ENCODE measurements at places on chromosomes 5 and 9. TPM values are rescaled to one million over a fixed set of nuclear protein-coding genes. Genes with fewer than 3 reads are reported as not detected.

DNA sequence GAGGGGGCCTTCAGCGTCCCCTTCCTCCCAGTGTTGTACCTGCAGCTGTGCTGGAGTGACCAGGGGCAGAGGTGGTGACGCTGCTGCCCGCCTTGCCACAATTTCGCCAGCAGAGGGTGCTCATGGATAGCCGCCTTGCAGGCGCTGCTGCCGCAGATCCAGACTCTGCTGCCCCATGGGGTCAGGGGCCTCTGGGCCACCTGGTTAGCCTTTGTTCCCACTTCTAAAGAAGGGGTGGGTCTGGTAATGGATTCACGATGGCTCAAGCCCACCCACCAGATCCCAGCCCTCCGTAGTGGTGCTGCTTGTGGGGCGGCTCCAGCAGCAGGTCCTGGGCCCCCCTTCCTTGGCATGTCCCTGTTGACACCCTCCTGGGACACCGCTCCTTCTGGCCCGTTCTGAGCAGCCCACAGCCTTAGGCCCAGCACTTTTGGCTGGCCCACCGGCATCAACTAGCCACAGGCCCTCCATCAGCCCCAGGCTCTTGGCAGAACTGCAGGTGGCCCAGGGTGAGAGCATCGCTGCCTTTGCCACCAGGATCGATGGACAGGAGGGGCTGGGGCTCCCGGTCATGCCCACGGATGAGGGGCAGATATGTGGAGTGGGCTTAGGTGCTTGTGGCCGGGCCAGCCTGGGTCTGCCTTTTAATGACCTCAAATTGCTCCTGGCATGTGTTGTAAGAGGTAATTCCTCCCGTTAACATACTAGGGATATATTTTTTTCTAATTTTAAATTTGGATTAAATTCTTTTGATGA, 57.2 kb downstream of the COL5A1 start:
- no peak overlapping the region for H3K4me3 ChIP-seq
- no peak for DNase-seq
- no peaks in the 10 kb centered on the region for H3K36me3 ChIP-seq
- H3K27me3 ChIP-seq: peaks cover 8% of the 10 kb centered on the region

GRCh38 chr5:149828161-149829011, 98.3 kb downstream of the PPARGC1B start:
- DNase-seq: peak; percentile 90
- no peak overlapping the region for H3K27ac ChIP-seq
- H3K36me3 ChIP-seq: peaks cover 22% of the 10 kb centered on the region

The SREK1IP1 gene
- total RNA-seq: 17.5 TPM

The SSBP2 gene
- total RNA-seq: 69.6 TPM

- no peak overlapping the region for H3K4me3 ChIP-seq
- no peak overlapping the region for H3K27ac ChIP-seq
- H3K4me1 ChIP-seq: no peaks in the 10 kb centered on the region
Measured at GRCh38 chr5:101977729-101978345, 318.2 kb downstream of the SLCO4C1 start.

- H3K27me3 ChIP-seq: no peaks in the 10 kb centered on the region
- H3K27ac ChIP-seq: no peak overlapping the region
- no peak overlapping the region for H3K4me3 ChIP-seq
- H3K36me3 ChIP-seq: no peaks in the 10 kb centered on the region
Measured at GRCh38 chr5:110625376-110625999, 101.0 kb downstream of the TMEM232 start.

The PKN3 gene
- total RNA-seq: 3.4 TPM

DNA sequence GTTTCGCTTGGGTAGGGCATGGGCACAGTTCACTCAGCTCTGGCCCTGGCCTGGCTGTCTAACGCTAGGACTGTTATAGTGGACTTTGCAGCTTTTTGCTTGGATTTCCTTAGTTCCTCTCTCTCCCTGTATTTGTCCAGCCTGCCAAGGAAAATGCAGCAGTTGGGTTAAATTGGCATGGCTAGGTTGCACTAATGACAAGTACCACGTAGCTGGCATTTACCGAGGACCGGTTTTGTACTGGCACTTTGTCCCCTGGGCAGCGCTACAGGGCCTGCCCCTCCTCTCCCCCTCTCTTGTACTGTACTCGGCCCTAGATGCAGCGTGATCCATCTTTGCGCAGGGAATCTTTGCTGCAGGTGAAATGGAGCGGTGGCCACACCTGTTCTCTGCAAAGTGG, 2.4 kb downstream of the WDR5 start:
- H3K36me3 ChIP-seq: peaks cover 33% of the 10 kb centered on the region
- peak overlapping the region; percentile 100 for H3K4me3 ChIP-seq
- H3K27ac ChIP-seq: no peak overlapping the region

The GRK6 gene
- total RNA-seq: 62.2 TPM

- H3K4me3 ChIP-seq: no peak overlapping the region
- DNase-seq: no peak
- H3K36me3 ChIP-seq: no peaks in the 10 kb centered on the region
Measured at GRCh38 chr9:110319781-110320492, 17.7 kb downstream of the TXNDC8 start.

The LCN2 gene
- total RNA-seq: 36.6 TPM

GRCh38 chr5:33565324-33565723, 124.6 kb downstream of the TARS1 start:
- no peaks in the 10 kb centered on the region for H3K4me1 ChIP-seq
- H3K36me3 ChIP-seq: no peaks in the 10 kb centered on the region
- no peak overlapping the region for H3K4me3 ChIP-seq
- DNase-seq: no peak
- H3K27ac ChIP-seq: no peak overlapping the region
- H3K27me3 ChIP-seq: no peaks in the 10 kb centered on the region

- no peaks in the 10 kb centered on the region for H3K27me3 ChIP-seq
- H3K27ac ChIP-seq: no peak overlapping the region
- H3K4me1 ChIP-seq: no peaks in the 10 kb centered on the region
- no peak overlapping the region for H3K4me3 ChIP-seq
- no peaks in the 10 kb centered on the region for H3K36me3 ChIP-seq
- DNase-seq: no peak
Measured at GRCh38 chr5:60495644-60496520, 204.1 kb downstream of the DEPDC1B start.

DNA sequence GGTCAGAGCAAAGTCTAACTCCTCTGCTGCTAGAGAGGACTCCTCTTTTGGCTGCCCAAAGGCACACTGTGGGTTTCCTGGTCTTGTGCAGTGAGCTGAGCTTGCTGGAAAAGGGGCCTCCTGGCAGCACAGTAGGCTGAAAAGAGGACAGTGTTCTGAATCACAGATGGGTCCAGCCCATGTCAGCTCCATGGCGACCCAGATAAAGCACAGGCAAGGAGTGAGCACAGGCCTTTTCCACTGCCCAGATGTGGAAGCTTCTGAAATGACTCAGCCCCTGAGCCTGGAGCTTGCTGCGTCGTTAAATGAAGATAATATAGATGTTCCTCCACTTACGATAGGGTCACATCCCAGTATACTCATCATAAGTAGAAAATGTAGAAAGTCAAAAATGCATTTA, 8.1 kb downstream of the CCDC180 start:
- no peak overlapping the region for H3K4me3 ChIP-seq
- no peak for DNase-seq
- no peaks in the 10 kb centered on the region for H3K4me1 ChIP-seq
- peaks cover 88% of the 10 kb centered on the region for H3K36me3 ChIP-seq
- no peak overlapping the region for H3K27ac ChIP-seq
- H3K27me3 ChIP-seq: no peaks in the 10 kb centered on the region

The RNF208 gene
- 2.8 TPM for total RNA-seq

DNA sequence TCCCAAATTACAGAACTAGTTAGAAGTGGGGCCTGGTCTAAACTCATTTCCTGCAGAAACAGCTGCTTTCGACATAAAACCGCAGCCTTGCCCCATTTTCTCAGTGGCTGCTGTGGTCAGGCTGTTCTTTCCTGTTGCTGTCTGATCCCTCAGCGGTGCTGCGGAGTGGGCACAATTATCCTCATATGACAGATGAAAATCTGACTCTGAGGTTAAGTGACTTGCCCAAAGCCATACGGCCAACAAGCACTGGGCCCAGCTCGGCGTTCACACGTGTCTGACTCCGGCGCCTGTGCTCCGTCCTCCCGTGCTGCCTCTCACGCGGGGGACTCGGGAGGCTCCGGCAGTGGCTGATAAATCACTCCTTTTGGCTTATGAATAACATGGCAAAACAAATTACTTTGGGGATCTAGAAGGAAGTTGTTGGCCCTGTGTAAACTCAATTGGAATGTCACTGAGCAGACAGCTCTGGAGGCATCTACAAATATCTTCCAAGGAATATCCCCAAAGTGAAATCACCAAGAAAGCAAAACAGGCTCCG, 142.6 kb upstream of the LMX1B start:
- H3K27ac ChIP-seq: peak overlapping the region; percentile 66
- H3K27me3 ChIP-seq: no peaks in the 10 kb centered on the region
- H3K4me1 ChIP-seq: peaks cover 67% of the 10 kb centered on the region
- H3K36me3 ChIP-seq: no peaks in the 10 kb centered on the region
- no peak overlapping the region for H3K4me3 ChIP-seq
- DNase-seq: peak; percentile 89

- H3K4me3 ChIP-seq: no peak overlapping the region
- no peak overlapping the region for H3K27ac ChIP-seq
- H3K36me3 ChIP-seq: no peaks in the 10 kb centered on the region
- H3K27me3 ChIP-seq: no peaks in the 10 kb centered on the region
- no peak for DNase-seq
Measured at GRCh38 chr5:78845470-78845869, 139.6 kb downstream of the ARSB start.

DNA sequence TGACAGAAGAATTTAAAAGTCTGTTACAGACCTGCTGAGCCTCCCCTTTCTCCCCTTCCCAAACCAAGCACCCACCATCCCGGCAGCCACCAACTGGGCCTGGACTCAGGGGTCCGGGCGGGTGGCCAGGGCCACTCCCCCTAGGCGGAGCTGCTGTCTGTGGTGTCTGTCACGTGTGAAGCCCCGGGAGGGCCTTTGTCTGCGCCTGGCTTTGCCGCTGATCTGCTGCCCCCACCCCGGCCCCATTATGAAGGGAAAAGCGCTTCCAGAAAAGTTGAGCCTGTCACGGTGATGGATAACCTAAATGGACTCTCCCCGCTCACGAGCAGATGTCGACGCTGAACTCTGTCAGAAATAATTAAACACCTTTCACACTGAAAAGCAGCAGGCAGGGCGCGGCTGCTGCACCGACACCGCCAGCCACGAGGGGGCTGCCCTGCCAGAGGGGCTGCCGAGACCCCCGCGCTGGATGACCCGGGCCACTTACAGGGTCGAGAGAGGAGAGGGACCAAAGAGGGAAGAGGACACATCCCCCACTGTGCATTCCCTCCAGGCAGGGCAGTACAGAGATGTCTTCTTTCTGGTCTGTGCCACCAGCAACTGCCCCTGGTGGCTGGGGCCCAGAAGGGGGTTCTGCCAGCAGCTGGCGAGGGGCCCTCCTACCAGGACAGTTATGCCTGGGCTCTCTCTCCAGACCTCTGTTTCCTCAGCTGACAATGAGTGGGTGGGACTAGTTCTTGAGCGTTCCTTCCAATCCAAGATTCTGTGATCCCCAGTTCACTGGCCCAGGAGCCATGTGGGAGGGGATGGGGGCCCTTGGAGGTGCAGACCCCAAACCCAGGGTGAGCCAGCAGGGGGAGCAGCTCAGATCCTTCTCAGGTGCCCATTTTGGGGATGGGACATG, 36.0 kb upstream of the BARHL1 start:
- peaks cover 31% of the 10 kb centered on the region for H3K27me3 ChIP-seq
- H3K36me3 ChIP-seq: no peaks in the 10 kb centered on the region
- no peak for DNase-seq
- H3K4me1 ChIP-seq: peaks cover 7% of the 10 kb centered on the region
- H3K4me3 ChIP-seq: no peak overlapping the region

- H3K4me3 ChIP-seq: no peak overlapping the region
- peaks cover 2% of the 10 kb centered on the region for H3K27me3 ChIP-seq
- peaks cover 12% of the 10 kb centered on the region for H3K36me3 ChIP-seq
- DNase-seq: peak; percentile 76
- H3K4me1 ChIP-seq: peaks cover 8% of the 10 kb centered on the region
Measured at GRCh38 chr9:93682155-93682968, 106.0 kb downstream of the PHF2 start.

The BNC2 gene
- total RNA-seq: 6.5 TPM

DNA sequence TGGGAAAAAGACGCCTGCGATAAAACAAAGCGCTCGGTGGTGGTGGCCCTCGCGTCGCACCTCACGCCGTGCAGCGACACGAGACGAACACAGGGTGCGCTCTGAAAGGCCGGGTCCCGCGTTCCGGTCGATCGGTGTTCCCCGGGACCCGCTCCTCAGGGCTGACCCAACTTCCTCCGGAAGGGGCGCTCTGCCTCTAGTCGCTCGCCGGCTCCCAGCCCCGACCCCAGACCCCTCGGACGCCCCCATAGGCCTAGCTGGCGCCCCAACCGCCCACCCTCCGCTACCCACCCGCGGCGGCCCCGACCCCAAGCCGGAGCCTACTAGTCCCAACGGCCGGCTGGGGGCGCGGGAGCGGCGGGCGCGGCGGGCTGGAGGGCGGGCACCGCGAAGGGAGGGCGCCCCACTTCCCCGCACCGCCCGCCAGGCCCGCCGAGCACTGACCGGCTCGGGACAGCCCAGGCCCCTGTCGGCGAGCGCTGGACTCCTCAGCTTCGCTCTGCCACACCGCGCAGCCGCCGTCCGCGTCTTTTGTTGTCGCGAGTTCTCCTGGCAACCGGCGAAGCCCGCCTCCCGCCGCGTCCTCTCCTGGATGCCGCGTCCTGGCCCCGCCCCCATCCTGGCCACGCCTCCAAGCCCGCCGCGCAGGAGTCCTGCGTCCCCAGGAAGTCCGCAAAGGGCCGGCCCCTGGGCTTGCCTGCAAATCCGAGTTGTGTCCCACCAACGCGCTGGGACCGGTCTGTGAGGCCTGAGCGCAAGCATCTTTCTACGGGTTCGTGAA, at the start of gene KIF27:
Gene KIF27, minus strand, starts transcription at position 506 of the 781 bp plus-strand sequence. CDS start 5,841 bp downstream, outside the sequence.
- no peaks in the 10 kb centered on the region for H3K36me3 ChIP-seq
- DNase-seq: peak; percentile 99
- H3K4me1 ChIP-seq: peaks cover 17% of the 10 kb centered on the region

The GPR21 gene
- total RNA-seq: 4.7 TPM

The ECSCR gene
- 4.2 TPM for total RNA-seq

- peaks cover 4% of the 10 kb centered on the region for H3K27me3 ChIP-seq
- no peak for DNase-seq
- no peaks in the 10 kb centered on the region for H3K36me3 ChIP-seq
- peaks cover 8% of the 10 kb centered on the region for H3K4me1 ChIP-seq
Measured at GRCh38 chr5:170388818-170389549, at the start of gene KCNMB1. TSS of gene KCNMB1 (minus strand) at chr5:170389367. CDS start at chr5:170385447, 3,920 bp downstream.

GRCh38 chr5:30050056-30050815, 1143.2 kb upstream of the CDH6 start:
- no peaks in the 10 kb centered on the region for H3K36me3 ChIP-seq
- H3K27ac ChIP-seq: no peak overlapping the region
- DNase-seq: no peak
- no peak overlapping the region for H3K4me3 ChIP-seq
- H3K27me3 ChIP-seq: no peaks in the 10 kb centered on the region

The C1QTNF2 gene
- not detected for total RNA-seq

- no peak overlapping the region for H3K27ac ChIP-seq
- H3K36me3 ChIP-seq: no peaks in the 10 kb centered on the region
- H3K4me3 ChIP-seq: no peak overlapping the region
- no peaks in the 10 kb centered on the region for H3K27me3 ChIP-seq
- peak; percentile 15 for DNase-seq
- H3K4me1 ChIP-seq: no peaks in the 10 kb centered on the region
Measured at GRCh38 chr5:170538096-170538465, 34.3 kb downstream of the KCNIP1 start.

The FAM78A gene
- total RNA-seq: 0.81 TPM
